Kidney epithelial cell (primary cell): ENCODE measurements at places on chromosomes 16 and 17. TPM values are rescaled to one million over a fixed set of nuclear protein-coding genes. Genes with fewer than 3 reads are reported as not detected.
A peak's percentile ranks its signal among the peaks of the same experiment; 100 is the strongest.

Gene ITGB3
- 174 and 183 TPM in 2 replicates for total RNA-seq

Gene TNFSF13
- total RNA-seq: 13.5 and 14.3 TPM in 2 replicates

Gene NPIPA7
- 6.2 and 9.4 TPM in 2 replicates for total RNA-seq

Gene GNGT2
- 0.58 TPM in 1 of 2 replicates, not detected in the other for total RNA-seq

- DNase-seq: no peak
Measured at GRCh38 chr17:80244871-80245509, 15.7 kb upstream of the RNF213 start.

- no peak for DNase-seq
Measured at GRCh38 chr17:81342269-81343070, 47.4 kb upstream of the SLC38A10 start.

GRCh38 chr16:19389246-19389645 lies 28.4 kb upstream of the TMC5 start:
- no peak for DNase-seq

GRCh38 chr16:67336648-67337047 lies 10.0 kb downstream of the LRRC36 start:
- no peak for DNase-seq

GRCh38 chr17:48333034-48333530 lies 96.9 kb downstream of the SKAP1 start:
- no peak for DNase-seq

DNA sequence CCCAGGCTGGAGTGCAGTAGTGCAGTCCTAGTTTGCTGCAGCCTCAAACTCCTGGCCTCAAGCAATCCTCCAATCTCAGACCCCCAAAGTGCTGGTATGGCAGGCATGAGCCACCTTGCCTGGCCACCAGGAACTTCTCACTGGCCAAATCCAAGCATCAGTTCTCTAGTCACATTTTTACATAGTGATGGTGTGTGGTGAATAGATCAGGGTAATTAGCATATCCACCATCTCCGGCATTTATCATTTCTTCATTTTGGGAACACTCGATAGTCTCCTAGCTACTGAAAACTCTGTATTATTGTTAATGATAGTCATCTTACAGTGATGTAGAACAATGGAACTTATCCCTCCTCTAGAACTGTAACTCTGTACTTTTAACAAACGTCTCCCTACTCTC lies 58.3 kb downstream of the RAB11FIP4 start:
- no peak for DNase-seq

GRCh38 chr17:49597928-49598655 lies 22.4 kb downstream of the NXPH3 start:
- no peak for DNase-seq

DNA sequence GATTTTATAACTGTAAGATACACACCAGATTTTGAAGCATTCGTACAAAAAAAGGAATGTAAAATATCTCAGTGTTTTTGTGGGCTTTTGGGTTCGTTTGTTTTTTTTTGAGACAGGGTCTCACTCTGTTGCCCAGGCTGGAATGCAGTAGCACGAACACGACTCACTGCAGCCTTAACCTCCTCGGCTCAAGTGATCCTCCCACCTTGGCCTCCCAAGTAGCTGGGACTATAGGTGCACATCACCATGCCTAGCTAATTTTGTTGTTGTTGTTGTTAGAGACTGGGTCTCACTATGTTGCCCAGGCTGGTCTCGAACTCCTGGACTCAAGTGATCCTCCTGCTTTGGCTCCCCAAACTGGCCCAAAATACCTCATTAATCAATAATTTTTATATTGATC lies 15.9 kb downstream of the STAT5B start:
- DNase-seq: no peak

DNA sequence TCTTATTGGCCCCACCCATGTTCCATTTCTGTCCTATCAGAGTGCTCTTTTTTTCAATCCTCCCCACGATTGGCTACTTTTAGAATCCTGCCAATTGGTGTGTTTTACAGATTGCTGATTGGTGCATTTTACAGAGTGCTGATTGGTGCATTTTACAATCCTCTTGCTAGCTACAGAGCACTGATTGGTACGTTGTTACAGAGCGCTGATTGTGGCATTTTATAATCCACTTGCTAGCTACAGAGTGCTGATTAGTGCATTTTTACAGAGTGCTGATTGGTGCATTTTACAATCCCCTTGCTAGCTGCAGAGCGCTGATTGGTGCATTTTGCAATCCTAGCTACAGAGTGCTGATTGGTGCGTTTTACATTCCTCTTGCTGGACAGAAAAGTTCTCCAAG lies 9.5 kb upstream of the CCL17 start:
- no peak for DNase-seq

DNA sequence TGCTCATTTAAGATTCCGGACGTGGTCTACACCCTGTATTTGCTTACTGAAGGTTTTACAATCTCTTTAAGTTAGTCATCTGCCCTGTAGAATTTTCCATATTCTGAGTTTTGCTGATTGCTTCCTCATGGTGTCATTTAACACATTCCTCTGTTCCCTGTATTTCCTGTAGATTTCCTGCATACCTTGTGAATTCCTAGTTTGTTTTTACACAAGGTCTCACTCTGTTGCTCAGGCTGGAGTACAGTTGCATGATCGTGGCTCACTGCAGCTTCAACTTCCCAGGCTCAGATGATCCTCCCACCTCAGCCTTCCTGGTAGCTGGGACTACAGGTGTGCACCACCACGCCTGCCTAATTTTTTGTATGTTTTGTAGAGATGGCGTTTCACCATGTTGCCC lies 66.8 kb downstream of the CMIP start:
- peak; percentile 52 for DNase-seq

DNA sequence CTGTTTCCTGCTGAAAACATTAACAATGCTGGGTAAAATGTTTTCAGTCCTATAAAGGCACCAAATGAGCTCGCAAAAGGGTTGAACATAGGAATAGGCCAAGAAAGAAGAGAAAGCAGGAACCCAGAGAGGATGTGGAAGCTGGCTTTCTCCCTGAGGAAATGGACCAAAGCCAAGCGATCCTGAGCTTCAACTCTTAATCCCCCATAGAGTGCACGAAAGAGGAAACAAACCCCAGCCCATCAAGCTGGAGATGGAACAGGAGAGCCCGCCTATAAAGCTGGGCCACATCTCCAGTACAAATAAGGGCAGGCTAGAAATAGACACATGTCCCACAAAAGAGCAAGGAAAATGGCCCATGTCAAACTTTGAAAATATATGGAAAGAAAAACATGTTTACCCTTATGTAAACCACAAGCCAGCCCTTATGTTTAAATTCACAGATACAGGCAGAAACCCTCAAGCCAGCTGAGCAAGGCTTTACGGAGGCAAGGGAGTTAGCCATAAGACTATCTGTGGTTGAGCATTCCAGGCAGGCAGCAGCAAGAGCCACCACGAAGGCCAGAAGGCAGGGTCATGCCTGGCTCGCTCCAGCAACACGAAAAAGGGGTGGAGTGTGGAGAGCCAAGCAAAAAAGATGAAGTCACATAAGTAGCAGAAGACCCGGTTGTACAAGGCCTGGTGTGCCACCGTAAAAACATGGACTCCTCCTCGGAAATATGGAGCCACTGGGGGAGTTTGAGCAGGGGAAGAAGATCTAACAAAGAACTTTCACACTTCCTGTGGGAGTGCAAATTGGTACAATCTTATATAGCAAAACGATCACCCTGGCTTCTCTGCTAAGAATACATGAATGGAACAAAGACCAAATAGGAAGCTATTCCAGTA lies 27.8 kb downstream of the COPRS start:
- DNase-seq: no peak

DNA sequence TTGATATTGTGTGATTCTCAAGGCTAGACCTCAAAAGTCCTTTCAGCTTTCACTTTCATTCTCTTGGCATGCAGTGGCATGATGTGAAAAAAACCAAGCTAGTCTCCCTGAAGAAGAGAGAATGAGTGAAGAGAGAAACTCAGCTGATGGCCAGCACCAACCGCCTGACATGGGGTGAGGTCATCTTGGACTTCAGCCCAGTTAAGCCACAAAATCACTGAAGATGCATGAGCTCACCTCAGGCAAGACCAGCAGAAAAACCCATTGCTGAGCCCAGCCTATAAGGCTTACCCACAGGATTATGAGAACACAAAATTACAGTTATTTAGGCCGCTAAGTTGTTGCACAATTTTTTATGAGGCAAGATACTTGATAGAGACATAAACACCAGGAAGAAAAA lies 496.5 kb downstream of the TOX3 start:
- peak; percentile 81 for DNase-seq

DNA sequence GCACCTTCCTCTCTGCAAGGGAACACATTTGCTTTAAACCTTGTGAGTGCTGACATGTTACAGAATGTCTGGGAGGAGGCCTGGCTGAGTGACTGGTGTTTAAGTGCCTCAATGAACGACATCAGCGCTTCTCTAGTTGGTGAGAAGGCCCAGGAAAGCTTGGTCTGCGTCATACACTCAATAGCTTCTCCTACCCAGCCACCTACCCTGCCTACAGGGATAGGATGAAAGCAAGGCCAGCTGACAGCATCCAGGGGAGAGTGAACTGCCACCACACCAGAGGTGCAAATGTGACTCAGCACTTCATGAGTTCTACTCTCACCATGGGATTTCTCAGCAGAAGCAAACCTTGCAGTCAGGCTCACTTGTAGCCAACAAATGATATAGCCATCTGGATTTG lies 31.7 kb upstream of the CFAP20 start:
- DNase-seq: no peak

DNA sequence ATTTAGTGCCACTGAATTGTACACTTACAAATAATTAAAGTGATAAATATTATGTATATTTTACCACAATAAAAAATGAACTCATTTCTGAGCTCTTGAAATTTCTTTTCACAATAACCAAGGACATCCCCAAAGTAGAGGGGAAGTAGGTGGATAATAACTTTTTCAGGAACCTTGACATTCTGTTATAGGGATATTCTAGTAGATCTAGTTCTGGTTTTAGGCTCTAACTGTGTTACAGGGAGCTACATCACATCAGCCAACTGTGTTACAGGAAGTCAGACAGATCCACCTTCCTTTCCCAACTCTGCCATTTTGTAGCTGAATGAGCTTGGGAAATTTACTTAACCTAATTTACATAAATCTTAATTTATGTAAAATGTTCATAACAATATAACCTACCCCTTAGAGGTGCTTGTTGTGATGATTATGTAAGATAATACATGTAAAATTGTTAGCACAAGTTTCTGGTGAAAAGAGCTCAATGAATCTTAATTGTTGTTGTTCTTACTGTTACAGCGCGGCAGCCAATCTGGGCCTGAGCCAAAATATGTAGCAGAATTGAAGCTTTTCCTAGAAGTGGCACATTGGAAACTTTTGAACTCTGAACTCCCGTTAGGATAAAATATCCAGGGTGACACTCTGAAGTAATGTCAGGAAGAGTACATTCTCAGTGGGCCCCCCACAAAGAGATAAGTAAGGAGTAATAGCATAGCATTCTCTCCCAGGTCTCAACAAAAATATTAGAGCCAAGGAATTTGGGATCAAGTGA lies 169.8 kb downstream of the AATF start:
- DNase-seq: no peak

- DNase-seq: no peak
Measured at GRCh38 chr16:22214889-22215288, 8.8 kb downstream of the EEF2K start.
